Omental fat pad (tissue), 4 donors: ENCODE measurements at places on chromosomes 7 and 10.

DNA sequence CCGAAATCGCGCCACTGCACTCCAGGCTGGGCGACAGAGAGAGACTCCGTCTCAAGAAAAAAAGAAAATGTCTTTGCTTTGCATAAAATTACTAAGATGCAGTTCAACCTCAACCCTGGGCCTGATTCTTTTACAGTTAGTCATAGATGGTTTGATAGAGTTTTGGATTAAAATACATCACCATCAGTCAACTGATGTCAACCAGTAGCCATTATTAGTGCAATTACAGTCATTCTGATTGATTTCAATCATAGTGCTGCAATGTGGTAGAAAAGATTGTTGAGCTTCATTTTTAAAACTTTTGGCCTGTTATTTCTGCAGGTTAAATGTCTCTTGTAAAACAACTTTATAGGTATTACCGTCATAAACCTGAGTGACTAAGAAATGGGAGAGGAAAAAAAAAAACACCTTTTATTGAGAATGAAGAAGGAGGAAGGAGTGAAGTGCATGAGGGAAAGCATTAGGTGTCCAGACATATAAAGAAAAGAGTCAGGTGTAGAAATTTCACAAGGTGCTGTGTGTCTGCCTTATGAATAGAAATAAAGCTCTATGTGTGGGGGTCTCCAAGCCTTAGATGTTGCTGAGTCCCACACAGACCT, 150.6 kb downstream of the TRIL start:
- no peak for DNase-seq

GRCh38 chr7:1626769-1627168, 43.3 kb upstream of the ELFN1 start:
- no peak for DNase-seq

DNA sequence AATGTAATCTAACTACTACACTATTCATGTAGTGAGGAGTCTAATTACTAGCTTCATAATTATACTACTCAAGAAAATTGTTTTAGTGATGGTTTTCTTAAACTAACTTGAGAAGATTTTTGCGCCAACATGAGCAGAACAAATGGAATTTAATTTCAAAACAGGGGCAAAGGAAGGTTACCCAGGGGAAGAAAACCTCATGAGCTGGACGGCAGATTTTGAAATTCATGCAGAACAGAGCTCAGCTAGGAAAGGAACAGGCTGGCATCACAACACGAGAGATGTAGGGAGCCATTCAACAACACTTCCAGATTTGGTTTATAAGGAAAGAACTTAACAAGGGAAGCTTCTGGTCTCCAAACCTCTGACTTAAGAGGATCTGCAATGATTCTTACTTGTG, 235.3 kb upstream of the PRKCQ start:
- no peak for DNase-seq

DNA sequence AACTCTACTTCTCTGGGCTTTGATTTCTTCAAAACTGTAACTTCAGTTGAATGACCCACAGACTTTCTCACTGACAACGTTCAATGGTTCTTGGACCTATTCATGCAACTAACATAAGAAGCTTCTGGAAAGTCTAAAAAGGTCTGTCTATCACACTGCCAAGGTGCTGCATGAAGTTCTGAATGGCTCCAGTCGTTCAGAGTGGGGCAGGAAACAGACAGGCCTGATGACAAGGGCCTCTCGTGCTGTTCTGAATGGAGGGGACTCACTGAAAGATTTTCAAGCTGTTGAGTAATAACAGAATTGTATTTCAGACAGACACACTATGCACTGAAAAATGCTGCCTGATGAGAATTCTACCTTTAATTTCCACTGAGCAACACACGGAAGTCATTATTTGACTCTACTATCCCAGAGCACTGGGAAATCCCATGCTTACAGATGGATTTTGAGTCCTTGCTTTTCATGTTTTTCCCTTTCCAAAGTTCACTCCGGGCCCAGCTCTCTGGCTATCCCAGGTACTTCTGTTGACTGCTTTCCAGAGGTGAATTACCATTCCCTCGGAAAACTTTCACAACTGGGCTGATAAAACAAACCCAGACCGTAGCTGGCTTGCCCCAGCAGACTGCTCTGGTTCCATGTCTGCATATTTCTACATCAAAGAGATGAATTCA, 204.9 kb upstream of the FRMD4A start:
- no peak for DNase-seq

- no peak for DNase-seq
These were observed 82.7 kb downstream of the RAMP3 start for GRCh38 chr7:45240273-45240771.

GRCh38 chr7:141704112-141704511, 2.1 kb upstream of the DENND11 start:
- DNase-seq: no peak
